ENCODE measurements at places on chromosomes 3 and 15.

DNA sequence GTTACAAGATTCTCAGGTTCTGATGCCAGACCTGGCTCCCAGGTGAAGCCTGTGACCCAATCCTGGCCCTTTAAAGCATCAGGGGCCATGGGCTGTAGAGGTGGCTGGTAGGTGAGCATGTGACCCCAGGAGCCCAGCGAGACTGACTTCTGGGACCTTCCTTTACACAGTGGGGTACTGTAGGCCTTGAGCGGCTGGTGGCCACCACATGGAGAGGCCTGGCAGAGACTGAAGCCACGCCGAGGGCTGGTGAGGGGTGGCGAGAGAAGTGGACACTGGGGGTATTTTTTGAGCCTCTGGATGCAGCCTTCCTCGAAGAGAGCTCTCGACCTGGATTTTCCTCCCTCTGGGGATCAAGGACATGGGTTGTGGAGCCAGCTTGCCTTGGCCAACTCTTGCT is 71.2 kb upstream of the ITGA11 start:
- no peak for DNase-seq

DNA sequence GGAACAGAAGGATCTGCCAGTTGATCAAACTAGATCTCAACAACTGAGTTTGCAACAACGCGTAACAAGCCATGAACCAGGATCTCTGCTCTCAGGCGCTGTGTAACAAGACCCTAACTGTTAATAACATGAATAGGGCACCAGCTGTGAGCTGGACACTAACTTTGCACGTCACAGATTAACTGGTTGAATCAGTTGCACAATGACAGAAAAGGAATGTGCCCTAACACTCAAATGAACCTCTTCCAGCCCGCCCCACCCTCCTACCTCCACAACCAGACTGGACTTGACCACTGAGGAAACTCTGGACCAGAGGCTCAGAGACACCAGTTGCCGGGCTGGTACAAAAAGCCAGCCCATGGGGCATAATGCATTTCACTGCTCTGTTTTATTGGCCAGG is 34.3 kb downstream of the MCF2L2 start:
- no peak for DNase-seq

DNA sequence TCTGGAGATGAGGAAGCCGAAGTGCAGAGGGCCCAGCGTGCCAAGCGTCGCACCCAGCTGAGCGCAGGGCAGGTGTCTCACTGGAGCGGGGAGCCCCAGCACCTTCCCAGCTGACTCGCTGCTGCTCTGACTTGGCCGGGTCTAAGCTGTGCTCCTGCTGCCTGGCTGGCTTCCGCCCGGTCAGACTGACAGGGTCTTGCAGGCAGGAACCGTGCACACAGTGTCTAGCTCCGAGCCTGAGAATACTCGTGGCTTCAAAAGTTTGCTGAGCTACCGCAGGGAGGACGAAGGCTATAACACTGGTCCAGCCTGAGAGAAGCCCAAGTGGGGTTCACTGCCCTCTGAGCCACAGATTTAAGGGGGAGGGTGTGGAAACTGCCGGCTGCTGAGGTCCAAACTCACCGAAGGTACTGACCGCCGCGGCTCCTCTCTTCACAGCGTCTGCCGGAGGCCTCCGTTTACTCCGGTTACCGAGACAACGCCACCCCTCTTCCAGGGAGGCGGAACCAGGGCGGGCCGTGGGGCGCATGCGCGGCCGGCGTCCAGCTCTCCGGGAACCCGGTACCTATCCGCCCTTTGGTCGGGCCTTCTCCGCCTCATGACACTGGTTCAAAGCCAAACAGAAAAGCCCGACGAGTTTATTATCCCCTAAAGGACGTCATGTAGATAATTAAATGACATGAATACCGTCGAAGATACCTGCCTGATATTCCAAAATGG is at the start of gene CFAP44:
Gene CFAP44, minus strand, starts transcription at position 443 of the 720 bp plus-strand sequence. CDS start 7,829 bp downstream, outside the sequence.
- peak; percentile 51 for DNase-seq

DNA sequence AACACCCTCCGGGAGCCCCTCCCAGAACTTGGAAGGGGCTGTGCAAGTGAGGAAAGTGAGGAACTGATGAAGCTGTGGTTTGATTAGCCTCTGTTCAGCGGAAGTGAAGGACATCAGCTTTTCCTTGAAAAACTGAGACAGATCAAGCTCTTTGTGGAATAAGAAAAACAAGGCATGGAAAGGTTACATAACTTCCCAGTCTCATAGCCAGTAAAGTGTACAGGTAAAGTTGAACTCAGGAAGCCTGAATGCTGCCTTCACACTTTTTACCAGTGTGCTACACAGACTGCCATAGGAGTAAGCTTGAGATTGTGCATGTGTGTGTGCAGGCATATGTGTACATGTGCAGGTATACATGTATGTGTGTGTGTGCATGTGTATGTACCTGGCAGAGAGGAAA is 293.2 kb downstream of the FGF12 start:
- DNase-seq, result no peak

DNA sequence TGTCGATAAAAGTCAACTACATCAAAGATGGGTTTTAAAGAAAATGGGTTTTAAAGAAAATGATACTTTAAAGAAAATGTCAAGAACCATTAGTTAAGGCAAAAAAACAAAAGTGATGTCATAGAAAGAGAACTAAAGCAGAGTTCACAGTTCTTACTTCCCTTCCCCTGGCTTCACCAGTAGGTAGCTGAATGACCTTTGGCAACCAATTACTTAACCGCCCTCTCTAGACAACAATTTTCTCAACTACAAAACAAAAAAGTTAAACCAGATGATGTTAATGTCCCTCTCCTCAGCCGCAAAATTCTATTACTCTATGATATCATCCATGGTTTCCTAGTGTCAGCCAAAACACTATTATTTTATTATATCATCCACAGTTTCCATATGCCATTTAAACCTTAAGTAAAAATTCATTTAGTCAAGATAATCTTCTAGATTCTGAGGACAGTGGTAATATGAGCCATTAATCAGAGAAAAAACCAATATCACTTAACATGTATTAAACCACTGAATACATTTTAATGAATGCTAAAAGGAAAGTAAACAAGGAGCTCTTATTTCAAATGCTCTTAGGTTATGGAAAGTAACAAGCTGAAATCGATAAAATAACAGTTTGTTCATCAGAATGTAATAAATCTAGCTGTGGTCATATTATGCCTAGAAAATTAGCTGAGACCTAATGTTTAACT is 13.1 kb downstream of the RYK start:
- DNase-seq, result no peak

DNA sequence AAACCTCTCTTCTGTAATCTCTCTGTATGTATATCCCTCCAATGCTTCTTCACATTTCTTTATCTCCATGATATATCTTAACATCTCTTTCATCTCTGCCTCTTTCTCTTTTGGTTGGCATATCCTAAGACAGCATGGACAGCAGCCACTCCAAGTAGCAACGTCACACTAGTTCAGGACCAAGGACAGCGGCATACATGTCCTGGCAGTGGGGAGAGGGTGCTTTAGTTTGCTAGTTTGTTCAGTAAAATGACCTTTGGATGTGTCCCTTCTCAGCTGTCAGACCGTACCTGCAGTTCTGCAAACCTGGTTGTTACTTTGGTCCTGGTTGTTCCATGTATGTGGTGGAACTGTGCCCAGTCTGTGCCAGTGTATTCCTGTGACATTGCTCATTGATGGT is 225.6 kb upstream of the ROPN1 start:
- no peak for DNase-seq

GRCh38 chr3:97713634-97714033 is 50.9 kb upstream of the ARL6 start:
- no peak for DNase-seq

GRCh38 chr3:197376735-197377555 is 78.5 kb upstream of the DLG1 start:
- DNase-seq, result no peak

GRCh38 chr3:129045675-129046036 is 14.9 kb upstream of the GP9 start:
- no peak for DNase-seq

- no peak for DNase-seq
These were observed 1.7 kb upstream of the ALCAM start for GRCh38 chr3:105365081-105365390.
